ENCODE measurements at places on chromosomes 11 and 22.

DNA sequence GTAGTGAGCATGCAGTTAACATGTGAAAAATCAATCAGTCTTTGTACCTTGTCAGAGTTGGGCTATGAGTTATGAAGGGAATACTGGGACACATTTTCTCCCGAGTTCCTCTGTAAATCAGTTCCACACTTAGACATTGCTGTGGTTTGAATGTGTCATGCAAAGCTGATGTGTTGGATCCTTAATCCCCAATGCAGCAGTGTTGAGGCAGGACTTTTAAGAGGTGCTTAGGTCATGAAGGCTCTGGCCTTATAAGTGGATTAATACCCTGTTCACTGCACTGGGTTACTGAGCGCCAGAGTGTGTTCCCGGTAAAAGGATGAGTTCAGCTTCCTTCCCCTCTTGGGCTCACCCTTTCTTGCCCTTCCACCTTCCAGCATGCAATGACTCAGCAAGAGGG is 742.1 kb upstream of the TENM4 start:
- DNase-seq = no peak

- no peak for DNase-seq
Measured at GRCh38 chr11:117873828-117874125, 2.7 kb downstream of the FXYD6 start.

DNA sequence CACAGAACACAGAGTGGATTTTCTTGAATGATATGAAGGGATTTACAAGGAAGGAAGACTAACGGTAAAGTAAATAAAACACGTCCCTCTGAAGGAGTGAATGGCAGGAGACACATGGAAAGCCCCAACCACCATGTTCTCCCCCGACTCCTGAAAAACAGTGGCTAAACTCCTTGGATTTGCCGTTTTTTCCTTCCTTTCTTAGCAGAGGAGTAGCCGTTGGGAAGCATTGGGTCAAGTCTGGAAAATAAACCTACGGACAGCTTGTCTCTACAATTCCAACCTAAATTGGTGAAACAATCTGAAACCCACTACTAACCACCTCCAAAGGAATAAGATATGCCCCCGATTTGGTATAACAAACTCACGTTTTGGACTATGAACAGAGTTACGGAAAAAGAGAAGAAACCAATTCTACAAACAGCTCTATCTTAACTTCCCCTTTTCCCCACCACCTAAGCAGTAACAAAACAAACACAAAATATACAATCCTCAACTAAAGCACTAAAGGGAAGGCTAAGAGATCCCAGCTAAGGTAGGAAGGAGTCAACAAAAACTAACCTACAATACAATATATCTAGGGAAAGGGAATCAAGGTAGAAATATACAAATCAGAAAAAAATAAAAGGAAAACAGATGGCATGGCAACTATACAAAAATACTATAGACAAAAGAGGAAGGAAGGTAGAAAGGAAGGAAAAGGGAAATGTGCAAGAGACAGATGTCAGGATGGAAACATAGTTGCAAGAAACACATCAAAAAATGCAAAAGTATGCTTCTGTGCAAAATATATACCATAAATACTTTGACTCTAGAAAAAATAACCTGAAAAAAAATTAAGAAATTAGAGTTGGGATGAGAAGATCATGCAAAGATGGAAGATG is 43.8 kb upstream of the LYVE1 start:
- no peak for DNase-seq

DNA sequence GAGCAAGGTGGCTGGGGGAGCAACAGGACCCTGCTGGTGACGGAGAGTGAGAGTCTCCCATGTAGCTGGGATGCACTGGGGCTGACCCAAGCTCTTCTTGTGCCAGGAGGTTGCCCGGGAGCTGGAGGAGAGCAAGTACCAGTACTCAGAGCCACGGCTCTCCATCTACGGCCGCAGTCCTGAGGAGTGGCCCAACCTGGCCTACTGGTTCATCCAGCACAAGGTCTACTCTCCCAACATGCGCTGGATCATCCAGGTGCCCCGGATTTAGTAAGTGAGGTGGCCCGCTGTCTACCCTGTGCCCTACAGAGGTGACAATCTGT is 40.4 kb downstream of the AMPD3 start:
- no peak for DNase-seq

DNA sequence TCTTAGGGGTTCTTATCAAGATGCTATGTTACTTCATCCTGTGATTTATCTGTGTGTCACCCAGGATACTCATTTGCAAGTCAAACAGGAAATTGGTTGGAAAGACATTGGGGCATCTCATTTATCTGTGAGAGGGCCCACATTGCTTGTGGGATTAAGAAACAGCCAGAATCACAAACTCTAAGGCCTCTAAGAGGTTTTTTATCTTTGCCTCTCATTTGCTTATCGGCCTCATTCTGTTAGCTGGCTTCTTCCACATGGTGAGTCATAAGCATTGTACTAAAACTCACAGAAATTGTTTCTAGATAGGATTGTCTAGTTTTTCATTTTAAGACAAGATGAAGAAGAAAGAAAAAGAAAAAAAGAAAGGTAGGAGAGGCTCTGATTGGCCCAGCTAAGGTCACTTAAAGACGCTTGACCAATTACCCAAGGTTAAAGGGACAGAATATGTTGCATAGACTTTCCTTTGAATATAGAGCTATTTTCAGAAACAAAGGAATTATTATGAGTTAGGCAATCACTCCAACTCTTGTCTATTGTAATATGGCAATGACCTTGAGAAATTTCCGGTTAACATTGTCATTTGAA is 121.9 kb downstream of the ARHGAP42 start:
- DNase-seq = no peak
